ENCODE measurements at places on chromosomes 3 and 15.

- DNase-seq = peak; percentile 20
Observed at GRCh38 chr3:107987036-107987939, 103.5 kb downstream of the CD47 start.

DNA sequence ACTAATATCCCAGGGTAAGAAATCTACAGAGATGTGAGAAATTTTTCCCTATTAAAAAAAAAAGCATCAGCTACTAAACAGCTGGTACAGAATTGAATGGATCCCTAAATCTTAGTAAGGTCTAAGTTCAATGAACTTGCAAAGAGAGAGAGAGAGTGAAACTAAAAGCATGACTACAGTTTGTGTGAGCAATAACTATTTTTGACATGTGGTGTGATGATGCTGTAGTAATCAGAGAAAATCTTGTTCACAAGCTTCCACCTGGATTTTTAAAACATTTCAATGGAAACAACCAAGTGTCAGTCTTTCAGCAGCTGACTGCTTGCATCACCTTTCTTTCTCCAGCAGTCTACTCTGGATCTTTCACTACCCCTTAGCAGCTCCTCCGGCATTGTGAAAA lies 45.2 kb upstream of the ABI3BP start:
- no peak for DNase-seq

DNA sequence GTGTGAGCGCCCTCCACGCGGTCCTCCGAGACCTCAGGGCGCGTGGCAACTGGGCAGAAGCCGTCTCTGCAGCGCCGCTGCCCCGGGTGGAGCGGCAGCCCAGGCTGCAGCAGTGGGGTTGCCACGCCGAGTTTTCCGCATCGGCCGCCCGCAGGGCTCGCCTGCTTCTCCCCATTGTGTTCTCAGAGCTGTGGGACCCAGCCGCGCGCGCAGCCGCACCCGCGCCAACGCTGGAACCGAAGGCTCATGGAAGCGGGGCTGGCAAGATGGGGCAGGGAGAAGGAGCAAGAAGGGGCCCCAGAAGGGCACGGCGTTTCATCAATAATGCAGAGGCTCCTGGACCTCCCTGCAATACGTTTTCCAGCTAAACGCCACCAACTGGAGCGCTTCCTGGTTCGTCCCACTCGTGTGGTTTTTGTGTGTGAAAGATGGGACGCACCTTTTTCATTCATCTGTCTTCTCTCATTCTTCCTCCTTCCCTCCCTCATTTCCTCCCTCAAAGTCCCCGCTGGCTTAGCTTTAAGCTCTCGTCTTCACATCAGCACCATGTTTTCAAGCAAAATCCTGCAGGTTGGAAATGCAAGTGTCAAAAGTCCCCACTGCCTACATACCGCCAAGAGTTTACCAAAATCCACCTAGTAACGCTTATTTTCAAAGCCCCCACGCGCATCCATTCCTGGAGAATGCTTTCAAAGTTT lies 1.2 kb downstream of the ROBO1 start:
- DNase-seq = no peak

GRCh38 chr15:29086001-29086400 lies 183.6 kb downstream of the NSMCE3 start:
- DNase-seq = no peak

- DNase-seq = no peak
Observed at GRCh38 chr15:58039079-58040035, 26.2 kb downstream of the ALDH1A2 start.

GRCh38 chr3:140316868-140317400 lies 360.9 kb upstream of the TRIM42 start:
- no peak for DNase-seq

- DNase-seq = no peak
Observed at GRCh38 chr3:52254608-52255007, 9.0 kb downstream of the PPM1M start.

DNA sequence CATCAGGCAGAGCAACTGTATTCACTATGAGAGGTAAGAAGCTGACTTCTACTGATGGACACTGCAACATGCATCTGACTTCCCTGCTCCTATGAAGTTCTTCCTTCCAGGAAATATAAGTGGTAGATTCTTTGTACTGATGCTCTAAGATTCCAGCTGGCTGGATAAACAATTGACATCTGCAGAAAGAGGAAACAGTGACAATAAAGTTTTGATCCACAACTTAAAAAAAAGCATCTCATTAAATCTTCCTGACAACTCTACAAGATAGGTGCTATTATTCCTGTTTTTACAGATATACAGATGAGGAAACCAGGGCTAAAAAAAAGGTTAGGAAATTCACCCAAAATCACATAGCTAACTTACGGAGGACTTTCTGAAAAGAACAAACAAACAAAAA lies 142.8 kb downstream of the VPS13C start:
- DNase-seq = no peak

DNA sequence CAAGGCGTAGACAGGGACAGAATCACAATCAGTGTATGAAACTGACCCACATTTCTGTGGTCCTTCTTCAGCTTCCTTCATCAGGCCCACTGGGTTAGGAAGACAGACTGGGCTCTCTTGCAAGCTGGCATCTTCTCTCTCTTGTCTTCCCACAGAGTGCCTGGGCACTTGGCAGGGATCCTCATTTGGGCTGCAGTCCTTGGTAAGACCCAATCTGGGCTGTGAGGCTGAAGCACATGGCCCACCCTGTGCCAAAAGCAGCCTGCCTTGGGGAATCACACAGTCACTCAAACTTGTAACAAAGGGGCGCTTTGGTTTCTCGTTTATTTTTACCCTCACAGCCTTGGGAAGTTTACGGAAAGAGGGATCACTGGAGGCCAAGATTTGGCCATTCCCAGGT lies 8.2 kb upstream of the EPHB3 start:
- no peak for DNase-seq

GRCh38 chr3:186882881-186883685 lies 40.6 kb downstream of the ADIPOQ start:
- no peak for DNase-seq

DNA sequence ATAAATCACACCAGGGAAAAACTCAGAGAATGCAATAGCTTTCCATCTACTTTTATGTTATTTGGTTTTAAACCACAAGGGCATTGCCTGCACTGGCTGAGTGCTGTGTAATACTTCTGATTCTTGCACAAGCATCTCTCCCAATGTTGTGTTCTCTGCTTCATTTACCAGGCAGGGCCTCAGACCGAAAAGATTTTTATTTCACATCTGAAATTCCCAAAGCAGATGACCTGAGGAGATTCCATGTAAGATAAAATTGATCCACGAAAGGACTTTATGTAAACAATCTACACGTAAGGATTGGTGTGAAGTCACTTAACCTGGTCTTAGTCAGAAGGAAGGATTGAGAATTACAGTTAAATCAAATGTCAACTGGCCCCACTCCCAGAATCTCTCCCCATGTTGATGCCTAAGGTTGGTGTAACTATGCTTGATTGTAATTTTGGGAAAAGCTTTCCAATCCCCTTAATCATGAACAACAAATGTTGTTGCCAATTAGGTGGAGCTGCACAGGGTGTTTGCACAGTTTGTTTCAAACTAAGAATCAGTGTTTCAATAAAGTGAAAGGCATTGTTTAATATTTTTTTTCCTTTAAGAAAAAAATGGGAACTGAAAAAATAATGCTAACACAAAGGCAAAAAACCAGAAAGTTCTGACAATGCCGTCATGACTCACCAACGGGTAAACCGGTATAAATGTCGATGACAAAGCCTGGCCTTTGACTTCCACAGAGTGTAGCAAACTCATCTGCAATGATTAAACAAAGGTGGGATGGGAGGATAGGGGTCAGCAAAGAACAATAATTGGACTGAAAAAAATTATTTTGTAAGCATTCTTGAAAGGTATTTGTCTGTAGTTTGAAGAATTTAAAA lies 128.6 kb downstream of the DUT start:
- DNase-seq = no peak

GRCh38 chr3:3189961-3190360 lies 10.5 kb upstream of the CRBN start:
- DNase-seq = no peak

DNA sequence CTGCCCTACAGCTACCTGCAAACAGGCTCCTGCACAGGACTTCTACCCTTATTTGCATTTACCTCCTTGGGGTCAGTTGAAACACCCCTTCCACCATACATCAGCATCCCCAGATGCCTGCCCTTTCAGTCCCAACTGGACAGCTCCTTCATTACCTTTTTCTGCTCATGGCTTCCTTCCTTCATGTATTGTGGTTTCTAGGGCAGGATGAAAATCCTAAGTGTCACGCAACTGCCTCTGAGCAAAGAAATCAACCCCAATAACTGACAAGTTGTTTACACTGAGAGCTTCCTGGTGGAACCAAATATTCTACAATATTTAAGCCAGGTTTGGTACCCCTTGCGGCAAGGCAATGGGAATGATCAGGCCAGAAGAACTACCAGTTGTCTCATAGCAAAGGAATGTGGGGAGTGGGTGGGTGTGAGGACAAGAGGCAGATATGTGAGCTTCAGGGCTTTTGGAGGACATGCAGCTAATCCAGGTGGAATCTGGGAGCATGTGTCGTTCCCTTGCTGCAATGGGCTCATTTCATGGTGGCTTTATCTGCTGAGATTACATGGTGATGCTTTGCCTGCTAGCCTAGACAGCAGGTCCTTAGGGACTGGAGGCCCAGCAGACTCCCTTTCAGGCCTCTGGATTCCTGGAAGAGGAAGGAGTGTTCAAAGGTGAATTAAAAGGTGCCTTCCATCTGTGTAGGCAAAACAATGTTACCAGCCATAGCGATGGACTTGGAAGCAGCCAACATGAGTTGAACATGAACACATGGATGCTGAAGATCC lies 34.9 kb downstream of the PPCDC start:
- no peak for DNase-seq

GRCh38 chr15:88628018-88628654 lies 7.0 kb downstream of the AEN start:
- DNase-seq = no peak

- no peak for DNase-seq
Observed at GRCh38 chr3:87269723-87270122, 6.7 kb downstream of the POU1F1 start.

- no peak for DNase-seq
Observed at GRCh38 chr3:4804161-4805058, 174.8 kb upstream of the BHLHE40 start.

DNA sequence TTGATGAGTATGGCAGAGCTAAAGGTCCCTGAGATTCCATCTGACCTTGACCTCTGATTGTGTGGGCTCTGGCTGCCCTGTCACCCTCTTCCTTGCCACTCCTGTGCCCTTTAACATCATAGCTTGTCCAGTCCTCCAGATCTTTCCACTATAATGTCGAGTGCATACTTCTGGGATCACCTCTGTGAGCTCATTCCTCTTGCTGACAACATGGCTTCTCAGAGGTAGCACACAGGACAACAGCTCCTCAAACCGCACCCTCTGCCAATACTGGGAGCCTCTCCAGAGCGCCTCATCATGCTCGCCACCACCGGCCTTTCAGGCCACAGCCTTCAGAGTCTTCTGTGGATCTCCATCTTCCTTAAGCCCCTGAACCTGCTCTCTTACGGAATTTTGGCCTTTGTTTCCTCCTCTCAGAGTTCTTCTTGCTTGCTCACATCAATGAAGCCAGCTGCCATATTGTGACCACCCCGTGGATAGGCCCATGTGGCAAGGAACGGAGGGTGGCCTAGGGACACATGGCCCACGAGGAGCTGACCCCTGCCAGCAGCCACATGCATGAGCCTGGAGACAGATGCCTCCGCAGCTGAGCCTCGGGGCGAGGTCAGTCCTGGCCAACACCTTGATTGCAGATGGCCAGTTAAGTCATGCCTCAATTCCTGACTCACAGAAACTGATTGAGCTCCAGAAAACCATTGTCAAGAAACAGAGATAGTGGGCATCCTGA lies 31.1 kb downstream of the PLA2G4D start:
- no peak for DNase-seq

GRCh38 chr3:130895690-130896488 lies 2.0 kb downstream of the ATP2C1 start:
- no peak for DNase-seq

- no peak for DNase-seq
Observed at GRCh38 chr3:172100482-172100881, 61.1 kb downstream of the FNDC3B start.

DNA sequence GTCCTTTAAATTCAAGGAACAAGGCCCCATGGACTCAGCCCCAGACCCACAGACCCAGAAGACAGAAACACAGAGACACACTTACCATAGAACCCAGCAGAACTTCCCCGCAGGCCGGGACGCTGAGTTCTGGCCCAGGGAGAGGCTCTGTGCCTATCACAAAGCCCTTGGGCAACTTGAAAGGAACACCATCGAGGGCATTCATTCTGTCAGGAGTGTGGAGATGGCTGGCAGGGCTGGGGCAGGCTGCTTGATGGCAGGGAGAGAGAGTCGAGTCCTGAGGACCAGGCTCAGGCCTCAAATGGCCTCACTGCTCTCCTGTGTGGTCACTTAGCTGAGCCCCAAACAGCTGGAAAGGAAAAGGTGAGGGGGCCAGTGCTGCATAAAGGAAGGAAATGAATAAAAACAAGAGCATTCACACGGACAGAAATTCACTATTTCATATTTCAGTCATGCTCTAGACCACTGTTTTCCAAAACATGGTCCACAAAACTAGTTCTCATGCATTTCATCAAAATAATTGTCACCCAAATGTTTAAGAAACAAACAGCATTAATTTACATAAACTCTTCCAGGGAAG lies 8.9 kb downstream of the UBAP1L start:
- no peak for DNase-seq

DNA sequence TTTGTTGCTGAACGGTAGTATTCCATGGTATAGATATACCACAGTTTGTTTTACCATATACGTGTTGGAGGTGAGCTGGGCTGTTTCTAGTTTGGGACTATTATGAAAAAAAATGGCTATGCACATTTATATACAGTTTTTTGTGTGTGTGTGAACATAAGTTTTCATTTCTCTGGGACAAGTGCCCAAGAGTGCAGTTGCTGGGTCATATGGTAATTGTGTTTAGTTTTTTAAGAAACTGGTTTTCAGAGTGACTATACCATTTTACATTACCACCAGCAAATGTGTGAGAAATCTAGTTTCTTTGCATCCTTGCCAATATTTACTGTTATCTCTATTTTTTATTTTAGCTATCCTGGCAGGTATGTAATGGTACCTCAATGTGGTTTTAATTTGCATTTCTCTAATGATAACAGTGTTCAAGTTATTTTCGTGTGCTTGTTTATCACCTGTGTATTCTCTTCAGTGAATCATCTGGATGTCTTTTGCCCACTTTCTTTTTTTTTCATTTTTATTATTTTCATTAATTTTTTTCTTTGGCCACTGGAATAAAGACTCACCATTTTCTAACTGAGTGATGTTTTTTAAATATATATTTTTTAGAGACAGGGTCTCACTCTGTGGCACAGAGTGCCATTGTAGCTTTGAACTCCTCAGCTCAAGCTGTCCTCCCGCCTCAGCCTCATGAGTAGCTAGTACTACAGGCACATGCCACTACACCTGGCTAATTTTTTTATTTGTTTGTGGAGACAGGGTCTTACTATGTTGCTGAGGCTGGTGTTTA lies 75.3 kb downstream of the ZNF609 start:
- DNase-seq = no peak

GRCh38 chr15:99452728-99453636 lies 112.8 kb upstream of the MEF2A start:
- peak; percentile 78 for DNase-seq

GRCh38 chr3:41050144-41050543 lies 149.2 kb upstream of the CTNNB1 start:
- no peak for DNase-seq

GRCh38 chr3:18027161-18027939 lies 284.9 kb upstream of the TBC1D5 start:
- DNase-seq = no peak

GRCh38 chr15:79084308-79084968 lies 6.1 kb downstream of the RASGRF1 start:
- no peak for DNase-seq
